ENCODE measurements at places on chromosomes 7 and 10.

GRCh38 chr7:66213637-66214036 is 8.5 kb downstream of the TPST1 start:
- no peak for DNase-seq

GRCh38 chr10:33596422-33596821 is 262.0 kb upstream of the NRP1 start:
- DNase-seq = no peak

GRCh38 chr7:127504715-127505114 is 80.7 kb downstream of the GCC1 start:
- DNase-seq = no peak

- DNase-seq = no peak
These were observed 89.5 kb downstream of the THSD7A start for GRCh38 chr7:11742496-11742895.

- DNase-seq = no peak
These were observed 12.2 kb downstream of the TRPV6 start for GRCh38 chr7:142873281-142873784.

- DNase-seq = peak; percentile 52
These were observed 701 bp downstream of the STK17A start for GRCh38 chr7:43583424-43584194.

- no peak for DNase-seq
These were observed 41.0 kb downstream of the ATXN7L1 start for GRCh38 chr7:105835441-105835840.

GRCh38 chr7:108973075-108973474 is 403.4 kb downstream of the DNAJB9 start:
- no peak for DNase-seq

- DNase-seq = no peak
These were observed 1.9 kb upstream of the TCF7L2 start for GRCh38 chr10:112948196-112948595.

DNA sequence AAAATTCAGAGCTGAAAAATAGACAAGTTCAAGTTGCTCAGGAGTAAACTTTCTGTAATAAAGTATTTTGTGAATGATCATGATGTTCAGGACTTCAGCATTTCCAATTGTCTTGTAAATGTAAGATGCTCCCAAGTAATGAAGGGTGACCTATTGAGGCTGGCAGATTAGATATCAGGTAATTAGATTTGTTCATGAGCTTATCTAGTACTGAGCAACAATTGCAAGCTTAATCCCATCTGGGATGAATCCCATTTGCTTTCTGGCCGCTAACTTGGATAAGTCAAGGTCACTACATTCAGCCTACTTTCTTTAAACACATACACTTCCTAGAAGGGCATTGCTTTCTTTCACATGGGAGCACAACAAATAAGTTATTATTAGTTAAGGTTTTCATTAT is 82.4 kb upstream of the ITGB1 start:
- no peak for DNase-seq

DNA sequence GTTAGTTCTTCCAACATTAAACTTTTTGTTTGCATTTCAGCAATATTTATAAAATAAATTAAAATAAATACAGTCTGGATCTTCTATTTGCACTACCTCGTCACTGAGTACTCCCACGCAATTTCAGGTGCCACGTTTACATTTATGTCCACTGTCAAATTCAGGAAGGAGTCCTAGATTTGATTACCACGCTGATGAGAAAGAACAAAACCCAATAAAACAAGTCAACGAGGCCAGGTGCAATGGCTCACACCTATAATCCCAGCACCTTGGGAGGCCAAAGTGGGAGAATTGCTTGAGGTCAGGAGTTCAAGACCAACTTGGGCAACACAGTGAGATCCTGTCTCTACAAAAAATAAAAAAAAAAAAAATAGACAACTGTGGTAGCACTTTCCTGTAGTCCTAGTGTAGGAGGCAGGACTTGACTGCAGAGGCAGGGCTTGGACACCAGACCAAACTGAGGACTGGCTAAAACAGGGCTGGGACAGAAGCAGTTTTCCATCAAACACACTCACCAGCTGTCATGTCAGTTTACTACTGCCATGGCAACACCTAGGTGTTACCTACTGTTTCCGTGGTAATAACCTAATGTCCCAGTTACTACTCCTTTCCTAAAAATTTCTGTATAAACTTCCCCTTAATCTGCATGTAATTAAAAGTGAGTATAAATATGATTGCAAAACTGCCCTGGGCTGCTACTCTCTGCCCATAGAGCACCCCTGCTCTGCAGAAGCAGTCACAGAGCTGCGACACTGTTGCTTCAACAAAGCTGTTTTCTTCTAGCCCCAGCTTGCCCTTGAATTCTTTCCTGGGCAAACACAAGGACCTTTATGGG is 341.7 kb downstream of the PARD3 start:
- DNase-seq = no peak

DNA sequence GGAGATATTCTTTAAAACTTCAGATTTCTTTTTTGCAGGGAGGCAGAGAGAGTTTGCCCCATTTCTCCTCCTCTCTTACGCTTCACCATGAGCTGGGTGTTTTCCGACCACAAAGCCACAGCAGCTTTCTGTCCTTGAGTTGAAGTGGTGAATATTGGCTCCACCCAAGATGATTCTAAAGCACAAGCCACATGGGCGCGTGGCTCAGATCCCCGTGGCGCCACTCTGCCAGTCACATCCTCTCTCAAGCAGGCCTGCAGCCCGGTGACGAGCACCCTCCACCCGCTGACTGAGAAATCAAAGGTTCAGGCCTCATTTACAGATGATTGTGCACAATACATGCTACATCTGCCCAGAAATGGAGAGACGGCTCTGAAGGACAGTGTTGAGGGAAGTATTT is 27.6 kb upstream of the RNF32 start:
- DNase-seq = peak; percentile 51

DNA sequence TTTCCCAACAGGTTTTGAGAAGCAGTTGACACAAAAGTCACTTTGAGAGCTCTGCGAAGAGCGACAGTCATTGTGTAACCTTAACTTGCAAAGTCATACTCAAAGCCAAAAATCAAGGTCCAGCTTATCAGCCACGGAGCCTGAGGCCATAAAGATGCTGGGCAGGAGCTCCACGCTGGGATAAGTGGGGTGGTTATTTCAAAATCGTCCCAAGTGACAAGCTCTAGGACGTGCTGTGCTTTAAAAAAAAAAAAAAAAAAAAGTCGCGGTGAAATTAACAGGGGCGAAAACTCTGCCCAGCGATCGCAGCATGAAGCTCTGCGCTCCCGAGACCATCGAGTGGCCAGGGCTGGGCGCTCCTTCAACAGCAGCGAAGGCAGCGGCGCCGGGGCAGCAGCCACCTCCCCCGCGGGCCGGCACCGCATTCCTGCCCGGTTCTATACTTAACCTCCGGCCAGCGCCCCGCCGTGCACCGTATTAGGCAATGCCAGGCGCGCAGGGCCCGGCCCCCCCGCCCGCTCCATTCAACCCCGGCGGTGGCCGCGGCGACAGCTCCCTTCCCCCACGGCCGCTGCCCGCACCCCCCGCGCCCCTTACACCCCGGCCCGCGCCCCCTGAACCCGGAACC is 657 bp downstream of the HACD1 start:
- no peak for DNase-seq

- no peak for DNase-seq
These were observed 77.1 kb downstream of the MAP3K8 start for GRCh38 chr10:30510932-30511700.

DNA sequence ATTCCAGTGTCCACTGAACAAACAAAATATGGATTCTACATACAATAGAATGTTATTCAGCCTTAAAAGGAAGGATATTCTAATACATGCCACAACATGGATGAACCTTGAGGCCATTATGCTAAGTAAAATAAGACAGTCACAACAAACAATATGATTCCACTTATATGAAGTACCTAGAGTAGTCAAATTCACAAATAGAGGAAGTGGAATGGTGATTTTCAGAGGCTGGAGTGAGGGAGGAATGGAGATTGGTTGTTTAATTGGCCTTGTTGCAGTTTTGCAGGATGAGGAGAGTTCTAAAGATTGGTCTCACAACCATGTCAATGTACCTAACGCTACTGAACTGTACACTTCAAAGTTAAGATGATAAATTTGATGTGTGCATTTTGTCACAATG is 119.6 kb downstream of the CHN2 start:
- DNase-seq = no peak

DNA sequence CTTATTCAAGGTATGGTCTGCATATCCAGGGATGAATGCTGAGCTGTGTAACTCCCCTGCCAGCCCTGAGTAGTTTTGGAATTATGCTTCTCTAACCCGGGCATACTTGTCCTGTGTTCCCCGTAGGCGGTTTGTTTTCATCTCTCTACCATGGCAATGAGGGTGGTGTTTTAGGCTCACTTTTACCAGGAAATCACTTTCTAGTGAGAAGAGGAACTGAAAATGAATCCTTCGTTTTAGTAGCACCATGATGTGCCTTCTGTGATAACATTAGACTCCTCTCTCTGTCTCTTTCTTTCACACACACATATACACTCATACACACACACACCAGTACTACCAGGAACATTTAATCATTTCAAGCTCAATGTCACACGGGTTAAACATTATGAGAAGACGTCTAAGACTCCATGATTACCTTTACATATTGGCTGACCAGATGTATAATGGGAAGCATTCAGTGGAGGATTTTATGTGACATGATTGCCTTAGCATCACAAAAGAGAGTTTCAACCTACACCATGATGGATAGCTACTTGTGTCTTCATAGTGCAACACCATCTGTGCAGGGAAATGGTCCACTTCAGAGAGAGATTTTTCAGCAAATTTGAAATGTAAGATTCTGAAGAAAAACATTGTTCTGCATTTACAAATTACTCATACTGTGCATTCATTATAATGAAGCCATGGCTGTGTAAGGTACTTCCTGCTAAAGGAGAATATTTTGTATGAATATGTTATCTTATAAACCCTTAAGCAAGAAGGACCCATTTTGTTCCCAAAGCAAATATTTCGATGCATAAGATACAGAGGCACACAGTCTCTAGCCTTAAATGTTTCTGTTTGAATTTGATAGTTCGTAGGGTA is 31.0 kb upstream of the PFKP start:
- no peak for DNase-seq

GRCh38 chr10:132631338-132631735 is 93.8 kb downstream of the INPP5A start:
- DNase-seq = no peak

GRCh38 chr7:12909483-12909882 is 222.1 kb downstream of the ARL4A start:
- DNase-seq = no peak

DNA sequence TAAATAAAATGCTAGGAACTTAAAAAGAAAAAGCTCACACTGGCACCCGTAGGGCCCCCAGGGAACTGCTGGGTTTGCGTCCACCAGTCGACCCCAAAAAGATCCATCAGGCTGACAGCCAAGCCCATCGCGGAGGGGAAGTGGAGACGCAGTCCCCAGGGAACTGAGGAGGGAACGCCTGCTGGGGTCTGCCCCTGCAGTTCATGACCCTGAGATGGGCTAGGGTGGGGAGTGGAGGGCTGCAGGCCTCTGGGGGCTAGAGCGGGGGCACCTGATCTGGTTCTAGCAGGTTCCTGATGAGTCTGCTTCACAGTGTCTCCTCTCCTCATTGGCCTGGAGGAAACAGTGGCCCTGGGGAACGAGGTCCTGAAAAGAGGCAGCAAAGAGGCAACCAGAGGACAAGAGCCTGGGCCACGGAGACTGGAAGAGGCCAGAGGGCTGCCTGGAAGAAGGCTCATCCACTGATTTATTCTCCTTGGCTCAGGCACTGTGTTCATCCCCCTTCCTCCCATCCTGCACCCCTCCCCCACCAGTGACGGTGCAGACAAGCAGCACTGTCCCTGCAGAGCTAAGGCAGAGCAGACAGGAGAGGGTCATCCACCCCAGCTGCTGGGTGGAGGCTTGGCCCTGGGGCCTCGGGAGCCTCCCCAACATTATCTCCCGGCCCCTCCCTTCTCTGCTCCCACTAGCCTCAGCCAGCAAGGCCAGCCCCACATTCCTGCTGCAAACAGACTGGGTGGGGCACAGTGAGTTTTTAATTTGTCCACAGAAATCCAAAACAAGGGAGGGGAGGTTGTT is 24.7 kb upstream of the HSPA12A start:
- no peak for DNase-seq

- DNase-seq = no peak
These were observed 68.9 kb upstream of the ADO start for GRCh38 chr10:62735464-62736167.

GRCh38 chr10:35421553-35422178 is 85.4 kb downstream of the CCNY start:
- DNase-seq = no peak

GRCh38 chr10:126398924-126399323 is 10.6 kb upstream of the ADAM12 start:
- DNase-seq = no peak

GRCh38 chr7:98877146-98877545 is 1.2 kb upstream of the TRRAP start:
- DNase-seq = no peak

- DNase-seq = no peak
These were observed 34.6 kb upstream of the CDH23 start for GRCh38 chr10:71362141-71362540.

- DNase-seq = peak; percentile 43
These were observed 760 bp downstream of the CBX3 start for GRCh38 chr7:26202019-26202990.

DNA sequence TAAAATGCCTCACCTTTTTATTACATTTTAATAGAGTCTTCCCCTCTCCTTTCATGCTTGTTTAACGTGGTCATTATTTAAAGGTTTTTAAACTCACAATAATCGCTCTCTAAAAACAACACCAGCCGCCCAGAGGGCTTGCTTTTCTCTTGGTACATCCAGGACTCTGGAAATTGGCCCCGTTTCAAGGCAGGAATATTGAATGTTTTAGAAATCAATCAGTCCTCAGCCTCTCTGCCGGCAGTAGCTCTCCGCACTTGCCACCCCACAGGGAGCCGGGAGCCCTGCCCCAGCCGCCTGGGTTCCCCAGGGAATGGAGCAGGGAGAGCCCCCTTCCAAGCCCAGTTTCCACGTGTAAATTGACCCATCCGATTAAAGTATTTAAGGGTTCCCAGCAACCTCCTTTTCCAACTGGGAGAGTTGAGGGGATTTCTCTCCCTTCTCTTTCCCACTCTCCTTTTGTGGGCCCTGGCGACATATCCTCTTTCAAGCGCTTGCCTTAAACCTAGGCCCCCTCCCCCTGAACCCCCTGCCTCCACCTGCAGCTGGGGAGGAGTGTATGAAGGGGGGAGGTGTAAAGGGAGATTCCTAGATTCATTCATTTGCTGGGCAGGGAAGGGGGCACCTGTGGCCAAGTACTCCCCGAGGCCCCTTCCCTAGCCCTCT is 1.9 kb downstream of the FGF8 start:
- DNase-seq = no peak

DNA sequence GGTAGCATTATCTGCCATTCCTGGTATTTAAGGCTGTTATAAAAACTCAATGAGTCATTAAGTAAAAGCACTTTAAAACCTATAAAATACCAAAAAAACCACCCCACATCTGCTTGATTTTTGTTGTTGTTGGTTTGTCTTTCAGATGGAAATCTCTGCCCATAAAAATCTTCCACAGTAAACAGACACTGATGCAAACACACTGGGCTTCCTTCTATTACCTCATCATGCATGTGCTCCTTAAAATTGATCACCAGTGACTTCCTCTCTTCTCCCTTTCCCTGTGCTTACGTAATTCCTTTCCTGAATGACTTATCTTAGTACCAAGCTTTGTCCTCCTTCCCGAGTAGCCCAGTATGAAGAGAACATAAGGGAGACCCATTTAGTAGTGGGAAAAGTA is 167.2 kb downstream of the EVX1 start:
- no peak for DNase-seq
